ACHN (cell line): ENCODE measurements at places on chromosomes 1 and 21.
A peak's percentile ranks its signal among the peaks of the same experiment; 100 is the strongest.

DNA sequence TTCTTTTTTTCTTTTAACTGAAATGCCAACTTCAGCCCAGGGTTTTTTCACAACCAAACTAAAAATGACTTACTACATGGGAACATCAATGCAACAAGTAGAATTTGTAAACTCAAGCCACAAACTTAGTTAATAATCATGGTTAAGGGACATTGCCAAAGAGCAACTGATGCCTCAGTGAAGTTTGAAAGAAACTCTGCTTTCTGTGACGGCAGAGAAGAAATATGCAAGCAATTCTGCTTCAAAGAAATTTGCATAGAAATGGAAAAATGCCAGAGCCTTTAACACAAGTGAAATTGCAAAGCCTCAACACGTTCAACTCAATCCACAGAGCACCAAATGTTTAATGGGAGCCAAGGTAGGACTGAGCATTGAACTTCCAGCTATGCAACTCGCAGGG is 5.0 kb upstream of the CHD5 start:
- peak; percentile 89 for DNase-seq

DNA sequence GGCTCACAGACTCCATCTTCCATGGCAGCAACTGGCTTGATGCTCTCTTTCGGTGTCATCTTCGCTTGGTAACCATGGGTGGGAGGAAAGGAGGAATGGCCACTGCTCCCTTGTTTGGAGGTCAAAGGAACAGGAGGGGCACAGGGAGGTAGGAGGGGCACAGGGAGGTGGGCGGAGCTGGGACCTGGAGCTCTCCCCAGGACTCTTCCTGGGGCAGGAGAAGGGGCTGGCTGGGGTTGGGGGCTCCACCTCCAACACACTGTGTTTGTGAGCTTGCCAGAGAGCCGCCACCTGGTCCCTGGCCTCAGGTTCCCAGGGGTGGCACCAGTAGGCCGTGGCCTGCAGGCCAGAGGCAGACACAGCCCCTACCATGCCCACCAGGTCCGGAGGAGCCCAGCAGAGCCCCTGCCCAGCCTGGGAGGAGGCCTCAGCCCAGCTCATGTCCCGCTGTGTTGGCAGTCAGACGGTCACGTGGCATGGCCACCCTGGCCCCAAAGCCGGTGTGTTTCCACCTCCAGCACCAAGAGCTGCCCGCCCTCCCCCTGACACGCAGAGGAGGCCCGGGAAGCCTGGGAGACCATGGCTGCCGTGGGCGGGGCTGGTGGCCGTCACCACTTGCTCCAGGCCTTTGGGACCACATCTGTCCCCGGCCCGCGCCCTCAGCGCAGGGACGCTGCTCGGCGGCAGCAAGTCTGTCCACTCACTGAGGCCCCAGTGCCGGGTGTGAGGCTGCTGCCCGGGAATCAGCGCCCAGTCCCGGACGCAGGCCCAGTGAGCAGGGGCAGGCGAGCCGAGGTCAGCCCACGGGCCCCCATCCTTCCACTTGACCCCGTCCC is 73.9 kb downstream of the MORN1 start:
- no peak for DNase-seq

DNA sequence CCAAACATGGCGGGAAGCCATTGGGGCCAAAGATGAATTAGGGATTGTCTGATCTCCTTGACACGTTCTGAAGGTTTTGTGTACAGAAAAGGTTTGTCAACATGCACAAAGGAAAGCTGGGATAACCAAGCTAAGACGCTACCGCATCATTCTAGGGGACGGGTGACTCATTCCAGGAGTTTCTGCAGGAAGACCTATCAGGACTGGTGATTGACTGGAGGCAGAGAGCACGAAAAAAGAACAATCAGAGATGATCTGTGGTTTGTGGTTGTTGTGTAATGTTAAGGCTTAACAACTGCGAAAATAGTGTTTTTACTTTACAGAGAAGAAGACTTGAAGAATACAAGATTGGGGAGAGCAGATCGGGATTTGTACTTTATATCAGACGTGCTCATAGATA is 22.2 kb upstream of the ERG start:
- no peak for DNase-seq

- DNase-seq, result no peak
These were observed 29.1 kb downstream of the TRPM2 start for GRCh38 chr21:44382536-44382935.

DNA sequence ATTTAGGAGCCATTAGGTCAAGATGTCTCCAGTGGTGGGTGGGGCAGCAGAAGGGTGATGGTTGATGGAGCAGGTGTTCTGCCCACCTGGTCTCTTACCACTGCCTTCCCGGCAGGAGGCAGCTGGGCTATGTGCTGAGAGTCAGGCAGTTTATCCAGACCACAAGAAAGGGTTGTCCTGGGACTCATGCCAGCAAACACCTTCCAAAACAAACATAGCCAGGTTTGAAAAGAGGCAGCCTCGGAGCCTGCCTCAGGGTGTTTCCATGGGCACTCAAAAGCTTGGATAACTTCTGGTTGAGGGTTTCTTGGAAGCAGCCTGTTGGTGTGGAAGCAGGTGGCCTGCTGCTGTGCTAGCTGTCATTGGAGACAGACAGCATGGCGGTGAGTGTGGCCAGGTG is 187.2 kb downstream of the PCP4 start:
- DNase-seq, result no peak

GRCh38 chr1:223745731-223746130 is 33.4 kb downstream of the CAPN2 start:
- DNase-seq, result no peak

DNA sequence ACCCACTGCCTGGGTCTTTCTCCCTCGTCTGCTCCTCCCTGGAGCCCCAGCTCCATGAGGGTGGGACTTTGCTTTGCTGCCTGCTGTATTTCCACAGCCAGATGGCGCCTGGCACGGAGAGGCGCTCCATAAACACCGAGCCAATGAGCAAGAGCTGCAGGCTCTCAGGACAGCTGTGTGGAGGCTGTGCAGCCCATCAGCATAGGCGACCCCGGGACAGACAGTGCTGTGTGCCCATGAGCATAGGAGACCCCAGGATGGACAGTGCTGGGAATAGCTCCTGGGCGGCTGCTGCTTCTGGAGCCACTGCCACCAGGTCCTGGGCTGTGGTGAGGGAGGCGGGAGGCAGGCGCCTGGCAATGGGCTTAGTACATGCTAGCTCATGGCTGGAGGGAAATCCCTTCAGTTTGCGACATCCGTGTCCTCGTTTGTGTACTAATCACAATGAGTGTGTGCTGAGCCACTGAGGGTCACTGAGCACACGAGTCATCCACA is 29.2 kb downstream of the CEP104 start:
- DNase-seq, result peak; percentile 37

DNA sequence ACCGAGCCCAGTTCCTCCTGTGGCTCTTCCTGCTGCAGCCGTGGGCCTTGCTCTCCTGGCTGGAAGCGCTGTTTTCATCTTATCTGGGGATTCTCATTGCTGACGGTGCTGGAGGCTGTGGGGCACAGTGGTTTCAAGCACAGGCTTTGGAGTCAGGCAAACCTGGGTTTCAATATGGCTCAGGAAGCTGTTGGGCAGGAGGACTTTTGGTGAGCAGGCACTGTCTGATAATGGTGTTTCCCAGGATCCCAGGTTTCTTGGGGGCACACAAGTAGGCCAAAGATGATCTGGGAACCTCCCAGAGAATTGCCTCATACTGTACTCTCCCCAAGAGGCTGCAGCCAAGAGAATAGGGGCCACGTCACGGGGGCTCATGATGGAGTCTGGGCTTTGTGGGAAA is 105.6 kb upstream of the TRABD2B start:
- DNase-seq, result no peak

DNA sequence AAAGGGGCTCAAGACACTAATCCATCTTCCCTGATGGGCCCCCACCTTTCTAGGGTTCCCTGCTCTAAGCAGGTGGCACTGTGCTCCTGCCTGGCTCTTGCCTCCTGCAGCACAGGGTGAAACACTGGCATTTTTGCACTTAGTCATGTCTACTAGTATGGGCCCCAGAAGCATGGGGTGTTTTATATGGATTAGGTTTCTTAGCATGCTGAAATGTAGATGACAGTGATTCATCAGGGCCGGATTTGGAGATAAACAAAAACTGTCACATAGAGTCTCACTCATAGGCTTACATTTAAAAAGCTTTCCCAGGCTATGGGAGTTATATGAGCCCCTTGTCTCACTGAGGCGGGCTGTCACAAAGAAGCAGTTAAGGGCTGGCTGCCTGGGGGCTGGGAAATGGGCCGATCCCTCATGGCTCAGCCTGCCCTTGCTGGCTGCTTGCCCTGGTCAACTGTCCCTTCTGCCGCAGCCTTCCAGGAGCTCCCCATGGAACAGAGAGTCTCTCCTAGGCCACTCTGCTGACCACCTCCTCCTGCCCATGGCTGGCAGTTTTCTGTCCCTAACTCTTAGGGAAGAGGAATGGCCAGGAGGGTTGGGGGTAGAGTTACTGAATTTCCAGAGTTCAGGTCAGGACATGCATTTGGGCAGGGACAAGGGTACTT is 6.5 kb downstream of the GALNT2 start:
- no peak for DNase-seq

DNA sequence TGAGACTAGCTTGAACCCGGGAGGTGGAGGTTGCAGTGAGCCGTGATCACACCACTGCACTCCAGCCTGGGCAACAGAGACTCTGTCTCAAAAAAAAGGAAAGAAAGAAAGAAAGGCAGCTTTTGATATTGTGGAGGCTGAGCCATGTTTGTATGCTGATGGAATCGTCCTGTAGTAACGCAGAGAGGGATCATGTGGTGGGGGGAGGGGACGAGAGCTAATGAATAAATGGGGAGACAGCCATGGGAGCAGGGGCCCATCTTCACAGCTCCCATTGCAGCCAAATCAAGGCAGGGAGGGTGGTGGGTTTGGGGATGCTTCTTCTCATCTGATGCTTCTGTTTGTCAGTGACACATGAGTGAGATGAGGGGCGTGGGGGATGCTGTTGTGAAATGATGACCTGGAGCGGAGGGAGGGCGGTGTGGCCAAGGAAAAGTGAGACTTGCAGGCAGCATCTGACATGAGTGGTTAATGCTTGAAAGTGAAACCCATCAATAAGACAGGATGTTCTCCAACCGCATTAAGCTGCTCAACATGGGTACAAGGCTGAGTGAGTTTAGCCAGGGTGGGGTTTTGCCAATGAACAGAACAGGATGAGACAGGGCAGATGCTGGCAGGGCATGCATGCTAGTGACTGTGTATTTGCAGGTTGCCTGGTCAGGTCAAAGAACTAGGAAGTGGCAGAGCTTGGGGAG is 16.7 kb downstream of the SPATA21 start:
- no peak for DNase-seq

DNA sequence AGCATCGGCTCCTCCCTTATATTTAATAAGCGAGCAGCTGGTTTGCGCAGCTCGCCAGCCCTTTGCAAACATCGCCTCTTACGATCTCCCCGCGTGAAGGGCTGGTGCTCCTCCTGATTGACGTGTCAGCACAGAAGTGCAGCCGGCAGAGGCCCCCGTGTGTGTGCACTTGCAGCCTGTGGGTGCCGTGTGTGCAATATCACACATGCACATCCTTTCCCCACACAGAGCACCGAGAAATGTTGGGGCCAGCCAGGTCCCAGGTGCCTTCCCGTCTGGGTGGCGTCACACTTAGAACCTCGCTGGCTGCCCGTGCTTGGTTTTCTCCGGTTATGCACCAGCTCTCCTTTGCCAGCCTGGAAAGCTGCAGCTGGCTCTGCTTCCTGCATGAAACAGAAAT is 126.6 kb upstream of the AJAP1 start:
- no peak for DNase-seq

GRCh38 chr1:150596976-150597375 is 17.6 kb upstream of the MCL1 start:
- DNase-seq, result no peak
